ENCODE measurements at places on chromosomes 6 and 20. TPM values are rescaled to one million over a fixed set of nuclear protein-coding genes. Genes with fewer than 3 reads are reported as not detected.

SLC52A3 gene
- 2.2 TPM for total RNA-seq

ADGRF5 gene
- 339 TPM for total RNA-seq

PRDM1 gene
- 9.5 TPM for total RNA-seq

DNA sequence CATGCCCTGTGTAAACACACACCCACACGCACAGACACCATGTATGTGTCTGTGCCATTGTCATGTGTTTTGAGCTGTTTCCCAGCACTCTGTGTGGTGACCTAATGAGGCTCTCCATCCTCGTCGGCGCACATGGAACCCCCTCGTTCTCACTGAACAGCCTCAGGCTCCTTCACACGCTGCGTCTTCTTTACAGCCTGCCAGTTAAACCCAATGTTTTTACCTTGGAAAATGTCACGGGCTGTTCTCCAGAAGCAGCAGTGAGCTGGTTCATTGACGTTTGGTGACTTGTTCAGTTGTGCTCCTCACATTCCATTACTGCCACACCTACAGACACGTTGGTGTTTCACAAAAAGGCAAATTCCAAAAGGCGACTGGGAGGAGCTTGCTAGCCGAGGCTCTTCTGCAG lies 201.0 kb upstream of the FOXQ1 start:
- DNase-seq = no peak

DNA sequence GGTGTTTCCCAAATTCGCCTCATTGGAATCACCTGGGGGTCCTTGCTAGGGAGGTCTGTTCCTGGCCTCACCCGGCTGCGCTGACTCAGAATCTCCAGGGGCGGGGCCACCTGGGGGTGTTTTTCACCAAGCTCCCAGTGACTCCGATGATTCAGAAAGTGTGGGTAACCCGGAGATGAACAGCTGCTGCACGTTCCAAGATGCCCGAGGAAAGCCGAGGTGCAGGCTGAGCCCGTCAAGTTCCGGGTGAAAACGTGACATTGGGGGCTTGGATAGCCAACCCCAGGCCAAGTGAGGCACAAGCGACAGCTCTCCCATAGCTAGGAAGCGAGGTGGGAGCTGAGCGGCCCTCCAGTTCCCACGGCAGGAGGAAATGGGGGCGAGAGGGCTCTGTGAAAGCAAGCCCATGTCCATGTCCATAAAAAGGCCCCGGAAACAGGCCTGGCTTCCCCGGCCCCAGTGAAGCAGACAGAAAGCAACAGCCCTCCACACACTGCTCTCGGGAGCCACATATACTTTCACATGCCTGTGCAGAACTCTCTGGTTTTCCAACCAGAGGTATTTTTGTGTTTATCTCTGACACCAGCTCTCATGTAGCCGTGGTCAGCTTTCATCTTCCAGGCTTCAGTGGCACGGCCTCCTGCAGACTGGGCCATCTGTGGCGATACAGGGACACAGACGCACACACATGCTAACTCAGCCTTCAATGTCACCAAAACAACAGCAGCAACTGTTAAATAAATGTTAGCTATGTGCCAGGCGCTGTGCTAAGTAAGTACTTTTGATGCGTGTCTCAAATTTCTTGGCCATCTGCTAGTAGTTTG lies 90.7 kb upstream of the CCDC28A start:
- DNase-seq = peak; percentile 90

DNA sequence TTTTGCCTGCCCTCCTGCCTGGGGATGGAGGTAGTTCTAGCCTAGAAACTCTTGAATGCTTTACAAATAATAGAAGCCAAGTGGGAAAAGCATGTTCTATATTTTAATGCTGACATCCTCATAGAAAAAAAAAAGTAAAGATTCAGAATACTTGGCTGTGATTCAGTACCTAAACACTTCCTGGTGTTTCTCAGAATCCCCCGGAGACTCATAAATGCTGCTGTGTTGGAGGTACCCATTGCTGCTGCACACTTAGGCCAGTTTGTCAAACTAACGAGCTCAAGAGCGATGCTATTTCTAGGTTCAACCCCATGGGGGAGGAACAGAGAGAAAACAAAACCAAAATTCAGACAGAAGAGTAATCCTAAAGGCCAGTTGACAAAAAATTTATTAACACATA lies 38.8 kb upstream of the ZFP64 start:
- peak; percentile 15 for DNase-seq

GRCh38 chr20:16257021-16257420 lies 316.2 kb downstream of the KIF16B start:
- DNase-seq = no peak

GRCh38 chr6:136429264-136430065 lies 120.8 kb downstream of the MAP7 start:
- no peak for DNase-seq

DNA sequence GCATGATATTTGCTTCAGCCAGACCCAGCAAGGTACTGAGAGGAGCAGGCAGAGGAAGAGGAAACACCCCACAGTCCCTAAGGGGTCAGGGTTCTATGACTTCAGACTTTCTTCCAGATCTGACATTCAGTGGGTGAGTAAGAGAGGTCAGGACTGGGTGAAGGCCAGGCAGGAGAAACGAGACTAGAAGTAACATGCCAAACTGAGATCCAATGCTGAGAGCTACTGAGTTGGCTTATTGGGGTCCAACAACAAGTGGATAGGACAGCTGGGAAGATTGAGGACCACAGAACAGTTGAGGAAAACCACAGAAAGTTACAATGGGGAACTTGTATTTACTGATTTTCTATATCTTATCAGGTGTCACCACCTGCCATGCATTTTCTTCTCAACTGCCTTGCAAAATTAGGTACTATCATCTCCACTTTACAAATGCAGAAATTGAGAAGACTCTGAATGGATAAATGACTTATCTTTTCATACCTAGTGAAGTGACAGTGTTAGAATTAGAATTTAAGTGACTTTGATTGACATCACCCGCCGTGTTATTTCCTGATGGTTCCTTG lies 43.8 kb upstream of the HIVEP1 start:
- no peak for DNase-seq

DNA sequence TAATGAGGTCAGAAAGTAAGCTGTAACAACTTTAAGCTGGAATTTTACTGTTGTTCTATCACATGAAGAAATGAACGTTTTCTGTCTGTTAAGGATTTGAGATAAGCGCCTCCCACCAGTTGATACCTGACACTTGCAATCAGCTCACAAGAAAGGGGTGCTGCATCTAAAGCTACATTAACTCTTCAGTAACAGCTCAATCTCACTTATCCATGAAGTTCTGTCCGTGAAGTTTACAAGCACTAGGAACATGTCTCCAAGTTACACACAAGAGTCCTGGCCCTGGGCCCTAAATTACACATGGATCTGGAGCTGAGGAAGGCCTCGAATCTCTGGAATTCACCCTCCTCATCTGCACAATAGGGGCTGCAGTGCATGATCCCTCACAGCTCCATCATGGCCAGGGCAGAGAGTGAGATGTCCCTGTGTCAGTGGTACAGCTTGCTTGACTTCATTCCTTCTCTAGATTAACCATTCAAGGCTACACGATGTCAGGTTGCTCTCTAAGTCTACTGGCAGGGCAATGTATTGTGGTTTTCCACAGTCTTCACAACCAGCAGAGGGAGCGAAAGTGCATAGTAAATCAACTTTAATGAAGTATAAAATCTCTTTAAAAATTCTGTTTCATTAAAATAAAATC lies 182.4 kb upstream of the MCHR2 start:
- peak; percentile 51 for DNase-seq

DNA sequence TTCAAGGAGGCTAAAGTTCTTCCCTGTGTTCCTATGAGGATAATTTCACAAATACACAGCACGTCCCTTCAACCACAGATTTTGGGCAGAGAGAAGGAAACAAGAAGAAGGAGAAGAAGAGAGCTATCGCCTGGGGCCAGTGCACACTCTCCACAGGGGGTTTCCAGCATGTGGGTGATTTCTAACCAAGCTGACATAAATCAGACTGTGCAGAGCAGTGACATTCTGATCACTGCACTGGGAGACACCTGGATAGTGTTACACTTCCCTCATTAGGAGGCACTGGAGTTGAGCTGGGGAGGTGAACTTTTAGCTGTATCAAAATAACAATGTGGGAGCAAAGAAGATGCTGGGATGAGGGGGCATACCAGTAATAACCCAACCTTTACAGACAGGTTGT lies 71.8 kb upstream of the CENPW start:
- no peak for DNase-seq

- DNase-seq = no peak
Measured at GRCh38 chr6:159116343-159116742, 52.9 kb upstream of the FNDC1 start.

GRCh38 chr20:58466729-58467571 lies 48.2 kb downstream of the APCDD1L start:
- no peak for DNase-seq

GRCh38 chr6:159819932-159820640 lies 20.0 kb downstream of the PNLDC1 start:
- DNase-seq = no peak

DNA sequence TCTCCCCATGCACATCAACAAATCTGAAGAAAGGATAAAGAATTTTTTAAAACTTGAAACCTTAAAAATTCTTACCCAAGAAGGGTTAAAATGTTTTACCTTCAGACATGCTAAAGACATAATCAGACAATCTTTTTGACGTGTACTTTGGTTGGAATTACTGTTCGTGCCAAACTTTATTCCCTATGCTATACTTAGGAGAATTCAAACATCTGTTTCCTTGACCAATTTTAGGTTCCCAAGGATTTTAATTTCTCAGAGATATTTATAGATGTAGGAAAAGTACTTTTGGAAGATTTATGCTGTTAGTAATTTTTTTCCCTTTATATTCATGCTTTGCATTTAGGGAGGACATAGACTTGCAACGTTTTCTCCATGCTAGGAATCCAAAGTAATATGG lies 108.4 kb downstream of the AFG1L start:
- DNase-seq = no peak
